ENCODE measurements at places on chromosomes 5 and 9. TPM values are rescaled to one million over a fixed set of nuclear protein-coding genes. Genes with fewer than 3 reads are reported as not detected.

OGN gene
- 15.3 TPM for total RNA-seq

AQP3 gene
- 357 TPM for total RNA-seq

- no peak overlapping the region for H3K27ac ChIP-seq
- peaks cover 16% of the 10 kb centered on the region for H3K4me1 ChIP-seq
- peaks cover 74% of the 10 kb centered on the region for H3K27me3 ChIP-seq
These were observed 12.0 kb downstream of the LRRC26 start for GRCh38 chr9:137157618-137158415.

- H3K4me3 ChIP-seq: no peak overlapping the region
- H3K27me3 ChIP-seq: no peaks in the 10 kb centered on the region
- H3K27ac ChIP-seq: no peak overlapping the region
These were observed 260.6 kb downstream of the DENND1A start for GRCh38 chr9:123669346-123669745.

DNA sequence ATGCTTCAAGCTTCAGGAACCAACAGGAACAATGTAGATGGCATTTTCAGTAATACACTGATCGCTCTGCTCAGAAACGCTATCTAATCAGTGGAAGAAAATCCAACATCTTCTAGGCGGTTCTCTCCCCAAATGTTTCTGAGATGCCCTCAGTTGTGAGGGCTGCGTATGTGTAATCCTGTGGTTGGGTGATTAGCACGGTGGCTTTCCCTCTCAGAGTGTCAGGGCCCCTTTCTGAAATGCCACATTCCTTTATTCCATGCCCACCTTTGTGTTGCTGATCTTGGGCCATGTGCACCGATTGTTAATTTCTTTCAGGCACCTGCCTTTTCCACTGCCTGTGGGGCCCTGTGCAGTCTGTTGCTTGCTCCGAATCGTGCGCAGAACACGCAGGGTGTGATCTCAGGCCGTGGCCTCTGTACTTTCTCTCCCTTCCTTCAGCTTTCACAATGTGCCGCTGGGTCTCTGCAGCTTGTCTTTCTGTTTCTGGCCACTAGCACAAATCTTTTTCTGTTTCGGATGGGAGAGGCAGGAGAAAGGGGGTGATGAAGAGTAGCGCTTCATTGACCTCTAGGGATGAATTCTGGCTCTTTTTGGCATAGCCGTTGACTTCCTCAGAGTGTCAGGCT lies 324.0 kb downstream of the PARP8 start:
- no peak overlapping the region for H3K4me3 ChIP-seq
- H3K27ac ChIP-seq: no peak overlapping the region
- DNase-seq: no peak
